ENCODE measurements at places on chromosomes 11 and 22.

DNA sequence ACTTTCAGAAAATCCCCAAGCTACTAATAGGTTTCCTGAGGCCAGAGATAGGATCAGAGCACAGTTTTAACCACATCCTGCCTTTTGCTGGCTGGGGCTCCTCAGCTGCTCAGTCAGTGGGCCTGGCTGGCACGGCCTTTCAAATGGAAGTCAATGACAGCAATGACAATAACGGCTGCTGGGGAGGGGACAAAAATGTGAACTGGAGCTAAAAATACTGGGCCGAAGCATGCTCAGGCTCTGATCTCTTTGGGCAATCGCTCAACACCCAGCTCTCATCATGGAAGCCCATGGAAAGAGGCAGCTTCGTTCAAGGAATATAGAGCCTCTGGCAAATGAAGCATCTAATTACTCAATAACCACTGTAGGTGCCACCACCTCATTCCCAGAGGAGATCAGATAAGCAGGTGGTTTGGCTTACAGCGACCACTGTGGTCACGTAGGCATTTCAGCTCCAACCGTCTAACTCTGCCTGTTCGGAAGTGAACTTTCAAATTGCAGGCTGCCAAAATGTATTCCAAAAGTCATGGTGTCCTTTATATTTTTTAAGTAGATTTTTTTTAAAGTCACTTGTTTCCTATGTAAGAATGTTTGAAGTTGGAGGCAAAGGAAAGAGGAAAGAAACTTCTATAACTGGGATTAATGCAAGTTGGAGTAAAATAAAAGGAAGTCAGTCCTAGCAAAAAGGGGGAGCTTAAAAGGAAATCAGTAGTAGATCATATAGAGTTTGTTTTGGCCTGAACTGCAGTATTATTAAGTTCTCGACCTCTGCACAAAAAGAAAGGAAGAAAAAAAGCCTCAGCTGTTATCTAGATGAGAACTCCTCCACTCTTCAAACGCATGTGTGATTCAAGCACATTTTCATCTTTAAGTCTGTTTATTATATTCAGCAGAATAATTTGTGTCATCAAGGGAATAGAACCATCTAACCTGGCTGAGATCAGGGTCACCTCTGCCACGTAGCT is 14.1 kb downstream of the WT1 start:
- DNase-seq: peak; percentile 45

GRCh38 chr11:47512701-47513100 is 40.2 kb downstream of the CELF1 start:
- DNase-seq: no peak

- no peak for DNase-seq
Measured at GRCh38 chr22:23548501-23549197, 31.4 kb downstream of the IGLL1 start.

DNA sequence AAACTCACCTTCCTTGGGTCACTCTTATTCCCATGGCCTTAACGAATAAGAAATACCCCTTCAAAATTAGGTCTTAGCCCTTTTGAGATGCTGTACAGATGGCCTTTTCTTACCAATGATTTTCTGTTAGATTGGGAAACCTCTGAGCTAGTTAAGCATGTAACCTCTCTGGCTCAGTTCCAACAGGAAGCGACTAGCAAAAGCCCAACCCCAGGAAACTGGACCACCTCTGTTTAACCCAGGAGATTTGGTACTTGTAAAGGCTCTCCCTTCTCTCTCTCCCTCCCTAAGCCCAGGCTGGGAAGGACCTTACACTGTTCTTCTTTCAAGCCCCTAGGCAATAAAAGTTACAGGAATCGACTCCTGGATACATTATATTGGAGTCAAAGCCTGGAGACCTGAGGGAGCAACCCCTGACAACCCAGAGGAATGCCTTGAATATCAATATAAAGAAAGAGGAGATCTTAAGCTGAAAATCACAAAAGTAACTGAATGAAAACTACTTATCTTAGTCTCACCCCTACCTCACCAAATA is 11.7 kb downstream of the APIP start:
- no peak for DNase-seq

GRCh38 chr22:23142546-23143105 is 836 bp upstream of the RSPH14 start:
- DNase-seq: no peak

- DNase-seq: no peak
Measured at GRCh38 chr11:65266210-65266609, 4.4 kb downstream of the POLA2 start.

DNA sequence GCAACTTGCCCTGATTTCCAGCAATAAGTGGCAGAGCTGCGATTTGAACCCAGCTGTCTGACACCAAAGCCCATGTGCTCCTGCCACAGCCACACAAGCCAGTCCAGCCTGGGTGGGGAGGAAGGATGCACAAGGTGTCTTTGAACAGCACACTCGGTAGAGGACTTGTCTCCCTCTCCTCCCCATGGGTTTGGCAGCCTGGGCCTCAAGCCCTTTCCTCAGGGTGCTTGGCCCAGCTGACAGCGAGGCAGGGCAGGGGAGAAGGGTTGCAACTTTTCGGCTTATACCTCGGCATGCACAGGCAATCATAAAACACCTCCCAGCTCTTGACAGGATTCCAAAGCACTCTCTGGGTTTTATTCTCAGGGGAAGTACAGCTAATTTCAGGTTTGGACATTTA is 19.3 kb downstream of the ASPHD2 start:
- no peak for DNase-seq

DNA sequence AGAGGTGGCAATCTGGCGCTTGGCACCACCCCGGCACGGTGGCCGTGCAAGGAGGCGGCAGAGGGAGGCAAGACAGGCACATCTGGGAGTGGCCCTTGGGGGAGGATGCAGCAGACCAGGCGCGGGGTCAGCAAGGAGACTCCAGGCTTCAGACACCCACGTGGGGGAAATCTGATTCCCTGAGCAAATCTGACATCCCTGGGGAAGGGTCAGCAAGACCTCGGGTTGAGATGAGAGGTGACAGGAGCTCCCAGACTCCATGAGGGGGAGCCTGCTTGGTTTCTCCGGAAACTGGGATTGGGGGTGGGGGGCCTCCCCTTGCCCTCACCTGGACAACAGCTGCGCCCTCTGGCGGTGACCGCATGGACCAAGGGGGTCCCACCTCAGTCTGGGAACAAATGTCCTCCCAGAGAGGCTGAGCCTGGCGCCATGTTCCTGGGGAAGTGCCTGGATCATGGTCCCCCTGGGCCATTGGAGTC is 4.0 kb upstream of the RCOR2 start:
- DNase-seq: no peak

DNA sequence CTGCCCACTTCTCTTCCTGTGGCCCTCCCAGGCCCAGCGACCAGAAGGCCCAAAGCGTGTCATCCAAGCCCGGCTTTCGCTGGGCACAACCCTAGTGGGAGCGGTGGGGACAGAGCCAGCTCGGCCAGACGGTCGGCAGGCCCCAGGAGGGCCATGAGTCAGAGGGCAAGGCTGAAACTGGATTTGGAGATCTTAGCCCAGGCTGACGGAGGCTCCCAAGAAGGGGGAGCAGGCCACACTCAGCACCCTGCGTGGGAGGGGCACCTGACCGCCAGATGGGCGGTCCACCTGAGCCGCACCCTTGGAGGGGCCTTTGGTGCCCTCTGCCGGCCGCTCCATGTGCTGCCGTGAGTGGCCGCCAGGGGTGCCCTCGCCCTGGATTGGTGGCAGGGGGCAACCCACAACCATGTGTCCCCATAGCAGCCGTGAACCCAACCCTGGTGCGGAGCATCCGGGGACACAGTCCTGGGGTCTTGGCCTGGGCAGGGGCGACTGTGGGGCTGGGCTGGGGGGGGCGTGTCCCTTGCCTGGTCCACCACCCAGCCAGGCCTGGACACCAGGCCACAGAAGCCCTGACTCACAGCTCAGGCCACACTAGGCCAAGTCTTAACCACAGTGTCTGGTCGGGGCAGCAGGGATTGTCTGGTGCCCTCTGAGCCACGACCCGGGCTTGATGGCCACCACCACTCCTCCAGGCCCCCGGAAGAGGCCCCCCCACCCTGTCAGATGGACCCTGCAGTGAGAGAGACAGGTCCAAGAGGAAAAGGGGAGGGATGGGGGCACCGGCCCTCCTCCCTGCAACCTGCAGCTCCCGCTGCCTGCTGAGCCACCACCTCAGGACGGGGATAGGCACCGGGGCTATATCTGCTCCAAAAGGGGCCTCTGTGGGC is 19.2 kb upstream of the TALDO1 start:
- DNase-seq: peak; percentile 74

DNA sequence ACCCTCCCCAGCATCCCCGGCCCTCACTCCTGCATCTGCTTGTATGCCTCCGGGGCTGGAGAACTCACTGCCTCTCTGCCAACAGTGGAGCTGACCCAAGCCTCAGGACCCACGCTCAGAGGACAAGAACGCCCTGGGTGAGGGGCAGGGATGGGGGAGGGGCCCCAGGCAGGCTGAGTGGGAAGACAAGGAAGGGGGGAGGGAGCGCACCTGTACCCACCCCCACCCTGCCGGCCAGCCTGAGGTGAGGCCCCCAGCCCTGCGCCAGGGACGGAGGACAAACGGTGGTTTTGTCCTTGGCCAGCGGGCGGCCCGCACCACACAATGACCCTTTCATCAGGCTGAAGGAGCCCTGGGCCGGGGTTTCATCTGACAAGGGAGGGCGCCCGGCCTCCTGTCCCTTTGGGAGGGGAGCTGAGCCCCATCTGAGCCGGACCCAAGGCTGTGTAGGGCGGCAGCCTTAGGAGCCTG is 10.0 kb downstream of the WNT7B start:
- DNase-seq: no peak

GRCh38 chr22:46122511-46122971 is 27.8 kb upstream of the PPARA start:
- DNase-seq: peak; percentile 68

- no peak for DNase-seq
Measured at GRCh38 chr11:34157163-34157562, 51.7 kb downstream of the NAT10 start.

GRCh38 chr22:19533049-19533626 is 8.9 kb upstream of the CLDN5 start:
- no peak for DNase-seq

DNA sequence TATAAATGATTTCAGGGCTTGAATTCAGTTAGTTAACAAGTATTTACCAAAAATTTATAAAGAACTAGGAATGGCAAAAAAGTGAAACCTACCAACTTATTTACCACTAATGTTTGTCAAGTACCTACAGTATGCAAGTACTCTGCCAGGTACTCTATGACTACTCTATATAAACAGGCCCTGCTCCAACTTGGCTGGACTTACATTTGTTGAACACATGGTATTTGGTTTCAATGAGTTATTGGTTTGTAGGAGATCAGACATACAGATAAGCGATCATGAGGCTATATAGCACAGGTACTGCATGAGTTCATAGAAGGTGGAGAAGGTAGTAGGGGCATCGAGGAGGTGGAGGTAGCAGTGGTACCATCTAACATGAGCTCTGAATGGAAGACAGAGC is 159.9 kb upstream of the PDGFD start:
- DNase-seq: no peak

DNA sequence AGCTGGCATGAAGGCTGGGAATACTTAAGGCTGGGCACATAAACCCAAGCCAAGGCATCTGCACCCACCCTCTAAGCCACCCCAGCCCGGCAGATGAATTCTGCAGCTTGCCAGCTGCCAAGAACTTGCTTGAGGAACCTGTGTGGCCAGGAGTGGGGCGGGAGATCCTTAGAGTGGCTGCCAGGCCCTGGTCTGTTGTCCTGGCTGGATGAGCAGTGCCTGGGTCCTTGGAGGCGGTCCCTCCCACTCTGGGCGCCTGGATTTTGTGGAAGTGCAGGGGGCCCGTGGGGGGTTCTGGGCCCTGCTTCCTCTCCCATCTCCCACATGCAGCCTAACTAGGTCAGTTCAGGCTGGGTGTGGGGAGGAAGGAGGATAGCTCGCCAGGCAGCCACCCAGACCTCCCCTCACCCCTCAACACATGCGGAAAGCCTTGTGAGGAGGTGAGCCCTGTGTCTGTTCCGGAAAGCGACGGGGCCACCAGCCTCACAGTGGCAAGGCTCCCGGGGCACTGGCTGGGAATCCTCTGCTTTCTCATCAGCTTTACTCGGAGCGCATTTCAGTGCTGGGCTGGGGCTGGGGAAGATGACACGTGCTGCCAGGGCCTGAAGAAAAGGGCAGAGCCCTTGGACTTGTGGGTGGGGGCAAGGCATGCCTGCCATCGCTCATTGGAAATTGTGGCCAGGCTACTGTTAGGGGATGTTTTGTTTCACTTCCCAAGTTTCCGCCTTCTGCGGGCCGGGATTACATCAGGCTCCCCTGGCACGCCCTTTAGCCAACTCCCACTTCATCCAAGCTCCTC is 8.4 kb downstream of the DAGLA start:
- no peak for DNase-seq

DNA sequence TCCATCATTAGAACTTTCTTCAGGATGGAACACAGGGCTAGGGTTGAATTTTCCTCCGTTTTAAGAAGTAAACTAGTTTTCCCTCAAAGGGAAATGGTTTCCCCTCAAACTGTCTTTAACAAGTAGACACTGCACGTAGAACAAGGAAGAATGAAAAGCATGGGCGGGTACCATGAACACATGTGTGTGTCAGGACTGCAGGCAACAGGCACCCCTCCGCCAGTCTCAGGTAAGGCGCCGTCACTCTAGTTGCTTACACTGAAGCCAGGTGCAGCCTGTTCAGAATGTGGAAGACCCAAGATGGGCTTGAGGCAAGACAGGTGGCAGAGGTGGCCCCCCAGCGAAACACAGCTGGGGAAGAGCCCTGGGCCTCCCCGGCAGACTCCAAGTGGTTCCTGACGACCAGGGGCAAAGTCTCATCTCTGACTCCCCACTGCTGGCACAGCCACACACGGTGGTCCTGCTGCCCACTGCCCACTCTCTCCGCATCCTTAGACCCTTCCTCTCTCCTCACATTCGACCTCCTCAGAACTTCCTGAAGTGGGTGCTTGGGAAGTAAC is 25.4 kb upstream of the MOB2 start:
- DNase-seq: no peak

- DNase-seq: no peak
Measured at GRCh38 chr11:92739491-92739890, 230.0 kb upstream of the MTNR1B start.

- DNase-seq: no peak
Measured at GRCh38 chr11:18671246-18671645, 27.3 kb upstream of the TMEM86A start.

DNA sequence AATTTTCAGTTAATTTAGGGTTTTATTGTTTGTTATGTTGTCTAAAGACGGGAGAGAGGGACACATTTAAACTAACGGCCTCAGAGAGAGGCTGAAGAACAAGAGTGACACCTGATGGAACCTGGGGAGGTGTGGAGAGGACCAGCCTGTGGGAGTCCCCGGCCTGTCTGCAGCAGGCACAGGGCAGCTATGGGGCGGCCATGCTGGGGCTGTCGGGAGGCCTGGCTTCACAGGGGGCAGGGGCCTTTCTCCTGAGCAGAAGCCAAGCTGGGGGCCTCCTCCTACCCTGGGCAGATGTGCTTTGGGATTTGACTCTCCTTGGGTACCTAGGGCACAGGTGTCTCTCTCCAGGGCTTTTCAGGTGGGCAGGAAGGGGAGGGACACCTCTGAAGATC is 21.9 kb downstream of the RELT start:
- no peak for DNase-seq

DNA sequence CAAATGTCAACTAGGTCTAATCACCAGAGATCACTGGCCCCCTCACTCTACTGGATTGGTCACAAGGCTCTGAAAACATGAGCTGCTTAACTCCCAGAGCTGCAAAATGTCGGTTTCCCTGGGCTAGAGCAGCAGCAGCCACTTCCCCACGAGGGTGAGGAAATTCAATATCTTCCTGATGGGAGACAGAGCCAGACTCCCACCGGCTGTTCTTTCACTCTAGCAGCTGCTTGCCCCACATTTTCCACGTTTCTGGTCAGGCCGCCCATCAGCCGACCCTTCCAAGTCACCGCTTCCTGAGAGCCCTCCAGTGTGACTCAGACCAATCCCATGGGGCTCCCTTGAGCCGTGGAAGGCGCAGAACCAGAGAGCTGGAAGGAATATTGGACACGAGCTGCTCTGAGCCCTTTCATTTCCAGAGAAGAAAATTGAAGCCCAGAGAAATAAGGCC is 227.0 kb downstream of the ADAMTS15 start:
- no peak for DNase-seq
